ENCODE measurements at places on chromosomes 7 and 10. TPM values are rescaled to one million over a fixed set of nuclear protein-coding genes. Genes with fewer than 3 reads are reported as not detected.

GRCh38 chr7:97014145-97014750 is 8.9 kb downstream of the DLX6 start:
- no peaks in the 10 kb centered on the region for H3K27me3 ChIP-seq
- no peak overlapping the region for H3K27ac ChIP-seq
- H3K4me3 ChIP-seq = no peak overlapping the region
- no peak for DNase-seq

The RSPH10B2 gene
- 20.1 TPM for total RNA-seq

The OPN4 gene
- not detected for total RNA-seq

The UNCX gene
- not detected for total RNA-seq

DNA sequence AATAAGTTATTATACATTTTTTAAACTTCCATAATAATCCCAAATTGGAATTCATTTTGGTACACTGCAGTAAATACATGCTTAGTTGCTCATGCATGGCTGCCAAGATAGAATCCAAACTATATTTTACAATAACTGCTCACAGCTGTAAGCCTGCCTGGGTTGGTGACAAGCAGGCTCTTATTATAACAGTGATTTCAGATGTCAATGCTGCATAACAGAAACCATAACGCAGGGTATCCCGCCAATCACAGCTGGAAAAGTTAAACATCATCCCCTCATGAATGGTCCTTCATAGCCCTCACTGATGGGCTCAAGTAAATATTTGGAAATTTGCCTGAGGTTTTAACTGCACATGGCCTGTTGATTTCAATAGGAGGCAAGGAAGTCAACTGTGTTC is 149.8 kb downstream of the AMPH start:
- no peak overlapping the region for H3K4me3 ChIP-seq
- H3K27ac ChIP-seq = no peak overlapping the region
- DNase-seq = no peak
- no peaks in the 10 kb centered on the region for H3K36me3 ChIP-seq

The PCDH15 gene
- 1.9 TPM for total RNA-seq

The OR2F2 gene
- not detected for total RNA-seq

- H3K27ac ChIP-seq = no peak overlapping the region
- H3K4me3 ChIP-seq = no peak overlapping the region
- H3K27me3 ChIP-seq = no peaks in the 10 kb centered on the region
These were observed 24.4 kb downstream of the MTURN start for GRCh38 chr7:30159163-30159562.

The PDE1C gene
- total RNA-seq = 5.6 TPM

The SPDYE2B gene
- not detected for total RNA-seq

GRCh38 chr10:124892031-124892430 is 49.9 kb upstream of the ZRANB1 start:
- no peaks in the 10 kb centered on the region for H3K27me3 ChIP-seq
- no peak for DNase-seq
- no peaks in the 10 kb centered on the region for H3K4me1 ChIP-seq
- H3K27ac ChIP-seq = no peak overlapping the region
- no peaks in the 10 kb centered on the region for H3K36me3 ChIP-seq
- H3K4me3 ChIP-seq = no peak overlapping the region

The SHTN1 gene
- total RNA-seq = 33.5 TPM

DNA sequence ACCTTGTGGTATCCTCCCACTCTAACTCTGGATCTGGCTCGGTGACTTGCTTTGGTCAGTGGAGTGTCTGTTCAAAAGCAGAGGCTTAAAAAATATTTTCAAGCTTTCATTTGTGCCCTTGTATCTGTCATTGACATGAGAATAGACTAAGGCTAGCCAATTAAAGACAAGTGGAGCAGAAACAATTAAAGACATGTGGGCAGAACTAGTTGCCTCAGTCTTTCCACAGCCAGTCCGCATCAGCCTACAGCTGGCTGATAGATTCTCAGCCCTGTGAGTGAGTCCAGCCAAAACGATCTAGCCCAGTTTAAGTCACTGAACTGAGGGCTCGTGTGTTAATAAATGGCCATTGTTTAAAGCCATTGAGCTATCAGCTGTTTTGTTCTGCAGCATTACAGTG is 185.2 kb upstream of the DGKB start:
- no peaks in the 10 kb centered on the region for H3K36me3 ChIP-seq
- DNase-seq = no peak
- H3K27ac ChIP-seq = no peak overlapping the region
- no peaks in the 10 kb centered on the region for H3K27me3 ChIP-seq
- no peak overlapping the region for H3K4me3 ChIP-seq
- no peaks in the 10 kb centered on the region for H3K4me1 ChIP-seq

GRCh38 chr7:38070718-38071117 is 107.3 kb upstream of the STARD3NL start:
- H3K27me3 ChIP-seq = no peaks in the 10 kb centered on the region
- H3K4me3 ChIP-seq = no peak overlapping the region
- no peak overlapping the region for H3K27ac ChIP-seq
- DNase-seq = no peak
- no peaks in the 10 kb centered on the region for H3K4me1 ChIP-seq

- H3K36me3 ChIP-seq = no peaks in the 10 kb centered on the region
- no peak overlapping the region for H3K4me3 ChIP-seq
- H3K27ac ChIP-seq = no peak overlapping the region
These were observed 185.1 kb downstream of the SEMA3D start for GRCh38 chr7:85001495-85002345.

The MUC3A gene
- 3.1 TPM for total RNA-seq

- no peaks in the 10 kb centered on the region for H3K36me3 ChIP-seq
- H3K4me3 ChIP-seq = peak overlapping the region; percentile 56
- H3K27ac ChIP-seq = peak overlapping the region; percentile 71
- peak; percentile 53 for DNase-seq
These were observed 120.6 kb downstream of the PRPF18 start for GRCh38 chr10:13707156-13707881.

GRCh38 chr10:7950981-7951847 is 103.3 kb upstream of the GATA3 start:
- no peaks in the 10 kb centered on the region for H3K27me3 ChIP-seq
- no peaks in the 10 kb centered on the region for H3K36me3 ChIP-seq
- H3K4me1 ChIP-seq = no peaks in the 10 kb centered on the region
- H3K4me3 ChIP-seq = no peak overlapping the region

The STRIP2 gene
- 1.2 TPM for total RNA-seq

The ELN gene
- 357 TPM for total RNA-seq

Measured in upper lobe of left lung (tissue), 6 donors.